ENCODE measurements at places on chromosomes 16 and 17.

DNA sequence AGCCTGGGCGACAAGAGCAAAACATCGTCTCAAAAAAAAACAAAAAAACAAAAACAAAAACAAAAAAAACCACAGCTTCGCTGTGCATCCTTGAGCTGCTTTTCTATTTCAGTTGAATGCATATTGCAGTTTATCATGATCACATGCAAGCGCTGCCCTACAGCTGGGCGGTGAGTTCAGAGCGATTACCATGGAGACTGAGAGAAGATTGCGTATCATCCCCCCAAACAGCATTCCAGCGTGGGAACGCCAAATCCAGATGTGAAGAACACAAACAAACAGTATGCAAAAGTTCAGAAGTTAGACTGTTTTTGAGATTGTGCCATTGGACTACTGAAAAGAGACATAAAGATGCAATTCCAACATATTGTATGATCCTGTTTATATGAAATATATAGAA, 15.1 kb upstream of the SLC52A1 start:
- no peak for DNase-seq

GRCh38 chr17:1169221-1169928, 10.4 kb downstream of the ABR start:
- DNase-seq: no peak

GRCh38 chr16:31641279-31641678, 113.6 kb downstream of the AHSP start:
- no peak for DNase-seq

GRCh38 chr17:80716986-80717719, 172.5 kb downstream of the RPTOR start:
- DNase-seq: no peak

DNA sequence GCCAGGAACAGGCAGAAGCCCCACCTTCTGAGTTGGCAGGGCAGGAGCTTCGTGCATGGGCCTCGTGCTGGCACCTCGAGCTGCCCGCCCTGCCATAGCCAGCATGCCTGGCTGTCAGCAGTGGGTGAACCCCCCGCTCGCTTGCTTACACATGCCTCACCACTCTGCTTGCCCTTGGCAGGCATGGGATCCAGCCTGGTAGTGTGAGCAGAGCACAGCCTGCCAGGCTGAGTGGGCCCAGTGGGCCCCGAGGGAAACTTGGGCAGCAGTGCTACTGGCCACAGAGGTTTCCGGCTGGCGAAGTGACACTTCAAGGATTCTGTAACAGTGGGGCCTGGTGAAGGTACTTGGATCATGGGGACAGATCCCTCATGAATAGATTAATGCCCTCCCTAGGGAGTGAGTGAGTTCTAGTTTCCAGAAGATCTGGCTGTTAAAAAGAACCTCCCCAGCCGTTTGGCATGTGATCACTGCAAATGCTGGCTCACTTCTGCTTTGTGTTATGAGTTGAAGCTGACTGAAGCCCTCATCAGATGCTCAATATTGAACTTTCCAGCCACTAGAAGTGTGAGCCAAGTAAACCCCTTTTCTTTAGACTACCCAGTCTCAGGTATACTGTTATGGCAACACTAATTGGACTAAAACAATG, 114.7 kb downstream of the BCAS3 start:
- DNase-seq: no peak

GRCh38 chr17:6285486-6285885, 149.4 kb downstream of the AIPL1 start:
- DNase-seq: no peak

DNA sequence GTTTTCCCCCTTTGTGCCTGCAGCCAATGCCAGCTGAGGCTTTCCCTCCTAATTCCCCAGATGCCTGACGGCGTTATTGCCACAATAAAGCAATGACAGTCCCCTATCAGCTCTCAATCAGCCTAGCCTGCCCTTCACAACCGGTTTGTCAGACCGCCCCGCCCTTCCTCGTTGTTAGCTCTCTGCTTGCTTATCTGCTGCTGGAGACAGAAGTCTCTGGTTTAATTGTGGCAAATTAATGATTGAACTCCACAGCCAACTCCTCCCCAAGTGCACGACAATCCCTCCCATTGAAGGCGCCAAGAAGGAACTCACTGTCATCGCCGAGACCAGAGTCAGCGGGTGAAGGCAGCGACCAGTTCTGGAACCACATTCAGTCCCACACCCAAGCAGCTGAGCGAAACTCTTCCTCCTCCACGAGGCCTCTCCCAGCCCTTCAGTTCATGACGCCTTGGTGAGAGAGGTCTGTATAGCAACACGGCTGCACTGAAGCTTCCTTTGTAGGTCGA, 474.4 kb downstream of the SLC39A11 start:
- DNase-seq: no peak

GRCh38 chr16:51248217-51248616, 97.1 kb upstream of the SALL1 start:
- DNase-seq: no peak

DNA sequence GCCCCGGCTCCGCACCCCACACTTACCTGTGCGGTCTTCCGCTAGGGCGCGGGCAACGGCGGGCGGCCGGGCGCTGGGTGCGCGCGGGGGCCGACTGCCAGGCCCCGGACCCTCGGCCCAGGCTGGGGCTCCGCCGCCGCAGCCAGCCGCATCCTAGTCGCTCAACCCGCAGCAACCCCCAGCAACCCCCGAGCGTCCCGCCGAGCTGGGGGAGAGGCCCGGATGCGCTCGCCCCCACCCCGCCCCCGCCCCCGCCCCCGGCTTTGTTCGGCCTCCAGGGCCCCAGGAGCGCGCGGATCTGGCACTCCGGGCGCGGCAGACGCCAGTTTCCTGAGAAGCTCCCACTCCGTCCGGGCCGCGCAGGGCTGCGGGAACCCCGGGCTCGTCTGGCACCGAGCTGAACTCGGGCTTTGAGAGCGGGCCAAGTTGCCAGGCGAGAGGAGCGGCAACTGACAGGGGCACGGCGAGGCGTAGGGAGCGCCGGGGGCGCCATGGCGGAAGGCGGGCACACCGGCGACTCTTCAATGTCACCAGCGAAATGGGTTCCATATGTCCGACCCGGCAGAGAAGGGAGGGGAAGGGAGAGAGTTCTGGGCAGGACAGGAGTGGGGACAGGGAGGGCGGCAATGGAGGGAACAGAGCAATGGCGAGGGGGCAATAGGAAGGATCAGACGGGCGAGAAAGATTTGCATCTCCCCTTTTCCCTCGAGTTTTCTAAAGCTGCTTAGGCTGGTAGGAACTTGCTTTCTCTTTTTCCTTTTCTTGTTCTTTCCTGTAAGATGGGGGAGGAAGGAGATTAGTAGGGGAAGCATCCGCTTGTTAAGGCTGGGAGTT, 13.7 kb downstream of the HOXB4 start:
- no peak for DNase-seq

DNA sequence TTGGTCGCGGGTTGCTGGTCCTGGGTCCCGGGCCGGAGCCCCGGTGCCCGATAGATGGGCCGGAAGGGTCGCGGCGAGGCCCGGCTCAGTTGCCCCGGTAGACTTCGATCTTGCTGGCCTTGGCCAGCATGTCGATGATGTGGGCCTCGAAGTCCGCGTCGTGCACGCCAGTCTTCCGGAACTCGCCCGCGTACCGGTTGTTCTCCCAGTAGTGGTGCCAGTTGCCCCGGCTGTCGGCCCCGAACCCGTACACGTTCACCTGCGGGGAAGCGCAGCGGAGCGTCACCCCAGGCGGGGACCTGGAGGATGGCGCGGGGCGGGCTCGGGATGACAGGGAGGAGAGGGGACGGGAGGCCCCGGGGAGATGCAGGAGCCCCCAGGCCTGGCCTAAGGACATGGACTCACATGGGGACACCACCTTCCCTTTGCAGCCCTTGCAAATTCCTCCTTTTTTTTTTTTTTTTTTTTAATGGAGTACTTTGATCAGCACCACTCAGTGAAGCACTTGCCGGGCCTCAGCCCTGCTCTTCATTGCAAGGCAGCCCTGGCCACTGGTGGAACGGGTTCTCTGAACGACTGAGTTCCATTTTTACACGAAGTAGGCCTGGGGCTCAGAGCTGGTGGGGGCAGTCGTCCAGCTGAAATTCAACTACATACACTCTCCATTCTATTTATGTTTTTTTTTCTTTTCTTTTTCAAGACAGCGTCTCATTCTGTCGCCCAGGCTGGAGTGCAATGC, 35.1 kb downstream of the DDX19A start:
- peak; percentile 15 for DNase-seq

GRCh38 chr17:16878084-16878483, 93.8 kb downstream of the TNFRSF13B start:
- no peak for DNase-seq

- DNase-seq: no peak
Observed at GRCh38 chr17:17385491-17385890, 82.3 kb downstream of the NT5M start.

GRCh38 chr17:5097101-5097834, 14.4 kb downstream of the ZNF232 start:
- peak; percentile 50 for DNase-seq

- no peak for DNase-seq
Observed at GRCh38 chr17:12634789-12635414, 30.8 kb upstream of the MYOCD start.

- no peak for DNase-seq
Observed at GRCh38 chr17:33598797-33599196, 305.7 kb upstream of the ASIC2 start.

DNA sequence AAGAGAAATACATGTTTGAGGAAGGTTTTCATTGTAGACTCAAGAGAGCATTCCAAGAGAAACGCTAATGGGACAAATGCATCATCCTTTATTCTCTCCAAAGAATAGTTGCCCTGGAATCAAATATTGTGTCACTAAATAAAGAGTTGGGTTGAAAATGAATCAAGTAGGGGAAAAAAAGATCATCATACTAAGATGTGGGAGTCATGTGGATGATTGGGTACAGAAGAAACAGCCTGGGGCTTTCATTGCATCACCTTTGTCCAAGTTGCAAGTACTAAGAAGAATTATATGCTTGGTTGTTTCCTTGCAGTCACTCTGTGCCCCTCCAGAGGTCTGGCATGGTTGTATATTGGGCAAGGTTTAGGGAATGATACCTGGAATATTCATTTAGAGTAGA, 658.9 kb downstream of the TOX3 start:
- DNase-seq: no peak

- DNase-seq: no peak
Observed at GRCh38 chr17:34566873-34567272, 12.5 kb upstream of the TMEM132E start.

DNA sequence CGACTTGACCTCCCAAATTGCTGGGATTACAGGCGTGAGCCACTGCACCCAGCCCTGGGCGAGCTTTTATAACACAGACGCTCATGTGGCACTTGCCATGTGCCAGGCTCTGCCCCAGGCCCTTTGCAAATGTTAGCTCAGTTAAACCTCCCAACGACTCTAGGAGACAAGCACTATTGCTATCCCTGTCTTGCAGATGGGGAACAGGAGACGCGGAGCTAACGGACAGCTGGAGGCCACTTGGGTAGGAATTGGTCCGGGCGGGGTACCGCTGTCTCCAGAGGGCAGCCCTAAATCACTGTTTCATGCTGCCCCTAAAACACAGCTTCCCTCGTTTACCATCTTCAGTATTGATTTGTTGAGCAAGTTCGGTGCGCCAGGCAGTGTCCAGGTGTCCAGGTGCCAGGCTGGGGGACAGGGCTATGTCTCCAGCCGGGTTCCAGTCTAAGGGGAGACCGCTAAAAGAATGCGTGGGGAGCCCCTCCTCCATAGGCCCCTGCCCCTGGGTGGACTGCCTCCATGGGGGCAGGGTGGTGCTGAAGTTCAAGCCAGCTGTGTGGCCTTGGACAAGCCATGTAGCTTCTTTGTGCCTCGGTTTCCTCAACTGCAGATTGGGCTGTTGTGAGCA, 23.7 kb downstream of the TMEM235 start:
- DNase-seq: no peak

GRCh38 chr16:88920618-88921590, 54.4 kb upstream of the PABPN1L start:
- DNase-seq: no peak

DNA sequence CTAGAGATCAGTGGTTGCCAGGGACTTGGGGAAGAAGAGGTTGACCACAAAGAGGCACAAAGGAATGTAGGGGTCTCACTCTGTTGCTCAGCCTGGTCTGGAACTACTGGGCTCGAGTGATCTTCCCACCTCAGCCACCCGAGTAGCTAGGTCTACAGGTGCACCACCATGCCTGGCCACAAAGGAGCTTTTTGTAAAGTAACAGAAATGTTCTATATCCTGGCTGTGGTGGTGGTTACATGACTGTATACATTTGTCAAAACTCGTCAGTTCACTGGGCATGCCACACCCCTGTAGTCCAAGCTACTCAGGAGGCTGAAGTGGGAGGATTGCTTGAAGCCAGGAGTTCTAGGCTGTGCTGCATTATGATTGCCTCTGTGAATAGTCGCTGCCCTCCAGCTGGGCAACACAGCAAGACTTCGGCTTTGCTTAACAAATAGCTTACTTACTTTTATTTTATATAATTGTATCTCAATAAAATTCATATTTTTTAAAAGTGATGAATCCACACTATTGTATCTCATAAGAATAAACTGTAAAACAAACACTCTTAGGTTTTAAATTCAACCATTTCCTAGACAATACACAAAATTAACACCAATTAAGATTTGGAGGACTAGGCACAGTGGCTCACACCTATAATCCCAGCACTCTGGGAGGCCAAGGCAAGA, 5.0 kb downstream of the SKA2 start:
- DNase-seq: no peak

DNA sequence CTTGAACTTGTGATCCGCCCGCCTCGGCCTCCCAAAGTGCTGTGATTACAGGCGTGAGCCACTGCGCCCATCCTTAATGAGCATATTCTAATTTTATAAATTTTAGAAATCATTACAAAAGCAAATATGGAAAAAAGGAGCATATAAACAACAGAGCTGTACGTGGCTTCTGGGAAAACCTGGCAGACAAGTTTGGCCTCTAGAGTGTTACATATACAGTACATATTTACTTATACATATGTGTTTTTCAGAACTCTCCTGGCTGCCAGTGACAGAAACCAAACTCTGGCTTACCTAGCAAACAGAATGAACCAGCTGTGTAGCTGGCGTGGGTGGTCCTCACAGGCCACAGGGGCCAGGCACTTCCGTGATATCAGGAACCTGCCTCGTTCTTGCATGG, 10.1 kb downstream of the DRC3 start:
- no peak for DNase-seq

GRCh38 chr17:6786618-6787017, 10.6 kb downstream of the FBXO39 start:
- DNase-seq: no peak

DNA sequence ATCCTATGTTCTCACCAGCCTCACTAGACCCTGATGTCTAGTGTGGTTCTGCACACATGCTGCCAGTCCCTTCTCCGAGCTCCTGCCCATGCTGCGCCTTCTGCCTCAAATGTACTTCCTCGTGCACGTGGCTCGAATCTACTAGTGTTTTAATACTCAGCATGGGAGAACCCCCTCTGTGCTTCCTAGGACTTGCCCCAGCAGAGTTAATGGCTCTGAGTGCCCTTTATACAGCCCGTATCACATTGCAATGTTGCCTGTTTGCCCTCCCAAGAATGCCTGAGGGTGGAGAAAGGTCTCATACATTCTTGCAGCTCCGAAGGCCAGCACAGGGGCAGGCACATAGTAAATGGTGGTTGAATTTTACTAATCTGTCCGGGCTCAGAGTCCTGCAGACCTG, 190.8 kb upstream of the NLRP1 start:
- no peak for DNase-seq

GRCh38 chr16:27377666-27378485, 24.1 kb upstream of the IL21R start:
- DNase-seq: no peak

All from progenitor cell of endocrine pancreas (in vitro differentiated cells).